ENCODE measurements at places on chromosomes 1 and 21.

- DNase-seq, result no peak
Observed at GRCh38 chr21:39016740-39017315, 166.4 kb downstream of the PSMG1 start.

DNA sequence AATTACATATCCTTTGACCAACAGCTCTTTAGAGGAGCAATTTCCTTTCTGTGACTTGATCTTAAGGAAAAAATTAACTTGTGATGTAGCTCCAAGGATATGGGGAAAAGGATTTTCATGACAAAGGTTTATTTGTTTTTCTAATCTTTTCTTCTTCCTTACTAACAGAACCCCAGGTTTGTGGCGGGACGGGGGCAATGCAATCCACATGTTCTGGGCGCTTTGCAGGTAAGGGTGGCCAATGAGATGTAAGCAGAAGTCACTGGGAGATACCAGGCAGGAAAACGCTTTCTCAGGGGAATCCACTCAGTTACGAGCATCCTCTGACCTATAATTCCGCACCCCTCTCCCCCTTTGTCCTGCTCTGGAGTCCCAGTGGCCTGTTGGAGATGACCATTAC is 122.0 kb downstream of the MRPS6 start:
- DNase-seq, result no peak

DNA sequence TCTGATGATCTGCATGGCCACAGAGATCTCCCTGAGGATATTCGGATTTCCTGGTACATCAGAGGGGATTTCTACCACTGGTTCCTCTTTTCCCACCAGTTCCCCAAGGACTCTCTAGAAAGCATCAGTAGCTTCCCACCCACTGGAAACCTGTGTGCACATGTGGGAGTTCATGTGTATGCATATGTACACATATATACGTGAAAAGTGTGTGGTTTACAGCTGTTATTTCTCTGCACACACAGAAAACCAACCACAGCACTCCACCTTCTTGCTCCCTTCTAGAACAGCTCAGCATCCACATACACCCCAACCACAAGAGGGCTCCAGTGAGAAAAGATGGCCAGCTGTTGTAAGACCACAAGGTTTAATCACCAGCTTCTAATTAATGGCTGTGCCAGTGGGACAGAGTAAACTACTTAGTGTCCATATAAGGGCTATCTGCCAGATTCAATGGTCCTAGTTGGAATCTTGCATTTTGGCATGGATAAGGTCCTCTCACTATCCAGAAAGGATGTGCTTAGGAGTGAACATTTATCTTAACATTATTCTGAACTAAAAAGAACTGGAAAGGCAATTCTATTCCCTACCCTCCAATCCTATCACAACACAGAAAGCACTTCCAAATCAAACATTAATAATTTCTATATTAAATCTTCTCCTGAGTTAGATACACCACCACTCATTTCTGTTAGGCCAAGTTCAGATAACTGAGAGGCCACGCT is 24.1 kb downstream of the GPR3 start:
- DNase-seq, result no peak

GRCh38 chr21:15221799-15222386 is 157.1 kb upstream of the NRIP1 start:
- no peak for DNase-seq

DNA sequence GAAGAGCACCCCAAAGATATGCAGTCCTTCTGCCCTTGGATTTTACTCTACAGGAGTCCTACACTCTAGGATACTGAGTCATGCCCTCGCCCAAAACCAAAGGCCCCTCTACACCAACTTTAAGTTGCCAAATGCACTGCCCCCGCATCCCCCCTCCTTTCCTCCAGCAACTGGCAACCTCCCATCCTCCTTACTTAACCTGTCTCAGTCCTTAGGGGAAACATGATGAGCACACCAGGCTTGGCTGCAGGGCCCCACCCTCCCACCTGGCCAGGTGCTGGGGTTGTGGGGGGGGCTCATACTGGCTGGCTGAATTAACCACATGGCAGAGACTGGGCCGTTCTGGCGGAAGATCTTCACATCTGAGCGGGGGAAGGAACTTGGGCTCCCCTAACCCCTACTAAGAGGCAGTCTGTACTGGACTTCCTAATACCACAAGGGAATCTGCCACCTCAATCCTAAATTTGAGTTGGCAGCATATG is 1.2 kb downstream of the HDGF start:
- DNase-seq, result no peak

- no peak for DNase-seq
Observed at GRCh38 chr1:21550866-21551475, 41.7 kb downstream of the ALPL start.

GRCh38 chr1:206142011-206142410 is 24.8 kb upstream of the AVPR1B start:
- no peak for DNase-seq

DNA sequence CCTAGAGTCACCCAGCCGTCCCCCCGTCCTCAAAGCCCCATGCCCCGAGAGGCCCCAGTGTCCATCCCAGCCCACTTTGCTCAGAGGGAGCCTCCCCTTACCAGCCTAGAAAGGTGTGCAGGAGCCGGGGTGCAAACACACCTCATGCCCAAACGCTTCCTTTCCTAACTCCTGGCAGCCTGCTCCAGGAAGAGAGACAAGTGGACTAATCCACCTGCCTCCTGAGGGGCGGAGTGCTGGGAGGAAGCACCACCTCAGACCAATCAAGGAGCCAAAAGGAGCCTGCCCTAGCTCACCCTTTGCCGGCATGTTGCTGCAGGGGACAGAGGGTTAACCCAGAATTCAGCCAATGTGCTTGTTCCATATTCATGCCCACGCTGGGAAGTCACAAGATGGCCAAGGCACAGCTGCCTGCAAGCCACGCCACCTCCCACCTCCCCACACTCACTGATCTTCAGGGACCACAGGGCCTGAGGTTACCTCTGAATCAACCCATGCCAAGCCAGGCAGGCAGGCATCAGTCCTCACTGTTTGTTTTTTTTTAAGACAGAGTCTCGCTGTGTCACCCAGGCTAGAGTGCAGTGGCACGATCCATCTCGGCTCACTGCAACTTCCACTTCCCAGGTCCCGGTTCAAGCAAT is 27.8 kb downstream of the PLEKHA6 start:
- no peak for DNase-seq

DNA sequence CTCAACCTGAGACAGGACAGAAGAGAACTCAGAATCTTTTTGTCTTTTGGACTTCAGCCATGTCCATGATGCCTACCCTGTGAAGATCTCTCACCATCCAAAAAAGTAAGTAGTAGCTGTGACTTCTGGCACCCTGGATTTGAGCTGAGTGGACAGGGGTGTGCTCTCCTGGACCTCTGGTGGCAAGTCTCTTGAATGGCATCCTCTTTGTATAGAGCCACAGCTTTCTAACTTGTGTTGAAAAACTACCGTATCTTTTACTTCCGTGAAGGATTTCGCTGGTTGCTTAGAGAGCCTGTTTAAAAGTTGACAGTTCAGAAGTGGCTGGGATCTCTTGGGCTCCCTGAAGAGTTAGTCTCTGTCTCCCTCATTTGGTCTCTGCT is 1.8 kb downstream of the MFN2 start:
- DNase-seq, result no peak

DNA sequence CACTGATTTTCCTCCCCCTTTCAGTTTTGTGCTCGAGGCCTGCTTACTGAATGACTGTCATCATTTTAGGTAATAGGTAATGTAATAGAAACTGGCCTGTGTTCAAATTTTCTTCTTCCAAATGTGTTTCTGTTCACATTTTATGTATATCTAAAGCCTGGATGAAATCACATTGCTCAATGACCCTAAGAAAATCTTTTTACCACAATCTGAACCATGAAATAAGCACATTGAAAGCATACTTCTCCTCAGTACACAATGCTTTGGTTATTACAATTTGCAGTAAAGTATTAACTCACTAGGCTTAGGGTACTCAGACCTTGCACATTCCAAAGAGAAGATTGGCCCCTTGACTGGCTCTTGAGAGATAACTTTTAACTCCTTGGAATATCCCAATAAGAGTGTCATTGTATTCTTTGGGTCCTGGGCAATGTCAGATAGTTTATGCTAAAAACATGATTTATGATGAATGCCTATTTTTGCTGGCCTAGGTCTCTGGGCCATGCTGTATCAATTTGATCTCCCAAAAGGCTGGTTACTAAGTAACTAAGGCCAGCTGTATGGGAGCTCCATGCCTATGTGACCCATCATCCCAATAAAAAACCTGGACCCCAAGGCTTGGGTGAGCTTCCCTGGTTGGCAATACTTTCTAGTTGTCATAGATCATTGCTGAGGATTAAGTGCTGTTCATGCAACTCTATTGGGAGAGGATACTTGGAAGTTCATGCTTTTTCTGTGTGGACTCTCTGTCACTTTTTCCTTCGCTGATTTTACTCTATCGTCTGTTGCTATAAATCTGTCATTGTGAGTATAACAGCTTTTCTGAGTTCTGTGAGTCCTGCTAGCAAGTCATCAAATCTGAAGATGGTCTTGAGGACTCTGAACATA is 293.9 kb downstream of the GRIK1 start:
- no peak for DNase-seq

DNA sequence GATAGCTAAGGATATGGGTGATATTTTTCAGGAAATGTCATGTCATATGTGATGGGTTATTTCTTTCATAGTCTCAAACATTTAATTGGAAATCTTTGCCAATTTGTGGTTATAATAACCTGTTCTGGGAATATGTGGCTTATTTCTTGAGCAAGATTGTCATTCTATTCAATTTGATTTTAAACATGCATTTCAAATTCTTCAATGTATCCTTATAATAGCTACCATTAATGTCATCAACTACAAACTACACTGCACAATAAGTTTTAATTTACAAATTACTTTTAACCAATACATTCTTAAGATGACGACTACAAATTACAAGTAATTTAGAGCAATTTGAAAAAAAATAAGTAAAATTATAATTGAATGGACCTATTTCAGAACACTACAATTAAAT is 164.9 kb downstream of the BRINP3 start:
- DNase-seq, result no peak

- DNase-seq, result no peak
Observed at GRCh38 chr21:41957991-41958766, 4.4 kb upstream of the C2CD2 start.

- DNase-seq, result no peak
Observed at GRCh38 chr1:89615676-89616598, 17.0 kb upstream of the LRRC8C start.

DNA sequence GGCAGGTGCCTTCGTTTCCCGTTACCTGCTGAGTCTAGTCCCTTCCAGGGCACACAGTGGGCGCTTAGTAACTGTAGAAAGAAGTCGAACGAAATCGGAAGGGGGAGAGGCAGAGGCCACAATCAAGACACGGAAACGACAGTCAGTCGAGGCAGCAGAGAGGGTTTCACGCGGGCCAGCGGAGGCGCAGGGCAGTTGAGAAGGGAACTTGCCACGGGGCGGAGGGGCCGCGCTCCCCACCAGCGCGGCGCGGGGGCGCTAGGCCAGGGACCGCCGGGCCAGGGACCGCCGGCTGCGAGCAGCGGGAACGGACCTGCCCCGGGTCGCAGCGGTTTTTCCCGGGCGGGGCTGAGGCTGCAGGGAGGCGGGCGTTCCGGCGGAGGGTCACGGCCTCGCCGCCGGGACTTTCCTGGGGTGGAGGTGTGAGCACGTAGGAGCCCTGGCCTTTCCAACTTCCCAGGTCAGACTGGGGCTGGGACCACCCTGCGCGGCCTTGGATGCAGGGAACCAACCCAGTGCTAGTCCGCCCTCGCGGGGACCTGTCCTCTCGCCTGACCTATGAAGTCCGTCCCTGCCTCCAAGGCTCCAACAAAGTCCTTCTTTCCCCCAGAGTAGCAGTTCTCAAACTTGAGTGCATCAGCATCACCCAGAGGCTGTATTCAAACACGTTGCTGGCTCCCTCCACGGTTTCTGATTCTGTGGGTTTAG is 150.1 kb upstream of the FGGY start:
- DNase-seq, result no peak

DNA sequence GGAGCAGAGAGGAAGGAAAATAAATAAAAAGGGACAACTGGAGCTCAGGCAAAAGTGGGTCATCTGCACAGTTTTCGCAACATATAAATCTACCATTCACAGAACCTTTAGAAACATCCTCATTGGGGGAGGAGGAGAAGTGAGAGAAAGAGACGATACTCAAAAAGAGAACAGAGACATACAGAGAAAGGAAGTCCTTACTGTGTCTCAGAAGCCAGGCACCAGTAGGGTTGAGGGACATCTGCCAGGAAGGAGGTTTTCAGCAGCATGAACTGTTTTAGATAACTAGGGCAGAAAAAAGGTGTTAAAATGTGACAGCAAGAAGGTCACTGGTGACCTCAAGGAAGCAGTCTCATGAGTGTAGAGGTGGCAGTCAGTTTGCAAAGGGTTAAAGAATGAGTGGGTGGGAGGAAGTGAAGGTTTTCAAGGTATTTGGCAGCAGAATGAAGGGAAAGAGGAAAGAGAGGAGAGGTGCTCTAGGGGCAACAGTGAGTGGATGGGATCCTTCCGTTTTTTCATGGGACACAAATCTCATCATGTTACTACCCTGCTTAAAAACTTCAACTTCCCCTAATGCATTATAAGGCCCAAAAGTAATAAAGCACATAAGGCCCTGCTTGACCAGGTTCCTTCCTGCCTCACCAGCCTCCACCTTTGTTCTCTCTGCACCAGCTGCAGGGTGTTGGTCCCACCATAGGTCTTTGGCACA is 9.5 kb downstream of the JAK1 start:
- DNase-seq, result no peak

DNA sequence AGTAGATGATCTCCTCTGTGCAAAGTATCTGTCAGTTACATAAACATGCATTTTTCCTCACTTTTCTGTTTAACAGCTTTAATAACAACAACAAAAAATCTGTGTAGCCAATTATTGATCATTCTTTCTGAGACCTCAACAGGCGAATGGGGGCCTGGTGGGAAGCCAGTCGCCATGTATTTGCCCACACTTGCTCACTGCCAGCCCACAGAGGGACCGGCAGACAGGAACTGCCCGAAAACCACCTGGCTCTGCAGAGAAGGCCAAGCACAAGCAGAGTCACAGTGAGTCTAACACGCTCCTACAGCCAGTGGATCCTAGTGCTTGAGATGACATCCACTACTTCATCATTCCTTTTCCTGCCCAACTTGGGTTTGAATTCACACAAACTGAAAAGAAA is 56.1 kb downstream of the NPHP4 start:
- DNase-seq, result no peak

GRCh38 chr1:210883821-210884220 is 250.1 kb downstream of the KCNH1 start:
- DNase-seq, result no peak

DNA sequence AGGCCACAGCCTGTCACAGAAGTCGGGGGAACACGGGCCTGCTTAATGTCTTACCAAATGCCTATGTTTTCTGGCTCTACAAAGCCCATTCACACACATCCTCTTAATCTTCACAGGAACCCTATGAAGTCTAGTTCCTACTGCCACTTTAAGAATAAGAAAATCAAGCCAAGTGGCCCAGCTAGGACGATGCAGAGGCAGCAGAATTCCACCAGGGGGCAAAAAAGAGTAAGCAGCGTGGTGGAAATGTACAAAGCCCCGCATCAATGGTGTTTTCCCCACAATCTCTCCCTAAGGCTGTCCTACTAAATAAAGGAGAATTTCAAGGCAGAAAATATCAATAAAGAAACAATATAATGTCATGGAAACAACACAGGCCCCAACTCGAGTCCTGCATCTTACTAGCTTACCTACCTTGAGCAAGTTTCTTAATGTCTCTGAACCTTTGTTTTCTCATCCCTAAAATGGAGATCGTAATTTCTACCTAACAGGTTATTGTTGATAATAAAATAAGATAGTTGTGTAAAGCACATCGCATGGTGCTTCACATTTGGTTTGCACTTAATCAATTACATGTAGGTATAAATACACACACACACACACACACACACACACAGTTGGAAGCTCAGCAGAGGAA is 21.4 kb downstream of the SEC16B start:
- DNase-seq, result no peak
